ENCODE measurements at places on chromosomes 2 and 18.

DNA sequence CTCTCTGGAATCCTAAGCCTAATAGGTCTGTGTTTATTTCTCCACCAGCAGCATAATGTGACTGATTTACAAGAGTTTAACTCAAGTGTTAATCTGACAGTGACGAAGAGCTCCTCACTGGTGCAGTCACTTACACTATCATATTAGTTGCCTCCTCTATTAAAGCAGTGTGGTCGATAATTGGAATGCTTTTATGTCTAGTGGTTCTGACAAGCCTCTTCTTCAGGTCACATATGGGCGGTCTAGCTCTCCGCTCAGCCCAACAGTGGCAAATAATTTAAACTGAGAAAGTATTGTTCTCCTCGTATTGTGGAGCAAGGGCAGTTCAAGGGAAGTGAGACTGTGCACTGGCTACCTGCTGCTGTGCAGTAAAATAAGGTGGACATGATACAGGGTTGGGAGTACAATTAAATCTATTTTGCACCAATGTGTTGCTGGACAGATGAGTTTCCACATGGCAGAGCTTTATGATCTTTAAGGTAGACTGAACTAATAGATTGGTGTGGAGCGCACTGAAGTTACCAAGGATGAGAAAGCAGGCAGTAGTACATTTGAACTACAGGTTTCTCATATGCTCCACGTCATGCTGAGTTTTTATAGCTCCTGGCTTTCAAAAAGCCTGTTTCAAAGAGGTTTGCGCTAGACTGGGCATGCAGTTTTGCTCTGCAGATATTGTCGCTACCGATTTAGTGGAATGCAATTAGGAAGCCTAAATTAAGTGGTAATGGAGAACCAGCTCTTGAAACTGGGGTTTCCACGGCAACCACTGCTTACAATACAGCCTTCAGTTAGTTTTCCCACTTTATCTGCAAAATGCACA, 151.7 kb upstream of the POU3F3 start:
- no peak for DNase-seq

DNA sequence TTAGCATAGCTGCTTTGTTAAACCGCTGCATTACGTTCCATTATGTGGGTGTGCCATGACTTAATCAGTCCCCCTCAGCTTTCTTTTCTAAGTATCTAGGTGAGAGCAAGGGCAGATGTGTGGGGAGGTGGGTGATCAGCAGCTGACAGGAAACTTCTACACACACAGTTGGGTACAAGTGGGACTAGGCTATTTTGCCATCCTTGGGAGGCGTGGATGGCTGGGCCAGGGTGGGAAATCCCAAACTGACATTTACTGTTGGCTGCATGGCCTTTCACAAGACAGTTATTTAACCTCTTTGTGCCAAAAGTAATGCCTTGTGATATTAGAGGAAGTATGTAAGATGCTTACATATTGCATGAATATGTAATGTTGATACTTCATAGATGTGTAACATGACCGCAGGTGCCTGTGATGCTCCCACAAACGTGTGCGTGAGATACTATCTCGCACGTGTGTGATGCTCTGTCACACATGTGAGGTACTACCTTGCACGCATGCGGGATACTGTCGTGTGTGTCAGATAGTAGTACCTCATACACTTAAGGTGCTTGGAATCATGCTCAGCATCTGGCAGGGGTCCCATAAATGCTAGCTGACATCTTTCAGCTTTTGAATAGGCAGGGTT, 314.5 kb downstream of the PRKCE start:
- DNase-seq = no peak

GRCh38 chr2:76679025-76679396, 843.2 kb downstream of the LRRTM4 start:
- DNase-seq = no peak

DNA sequence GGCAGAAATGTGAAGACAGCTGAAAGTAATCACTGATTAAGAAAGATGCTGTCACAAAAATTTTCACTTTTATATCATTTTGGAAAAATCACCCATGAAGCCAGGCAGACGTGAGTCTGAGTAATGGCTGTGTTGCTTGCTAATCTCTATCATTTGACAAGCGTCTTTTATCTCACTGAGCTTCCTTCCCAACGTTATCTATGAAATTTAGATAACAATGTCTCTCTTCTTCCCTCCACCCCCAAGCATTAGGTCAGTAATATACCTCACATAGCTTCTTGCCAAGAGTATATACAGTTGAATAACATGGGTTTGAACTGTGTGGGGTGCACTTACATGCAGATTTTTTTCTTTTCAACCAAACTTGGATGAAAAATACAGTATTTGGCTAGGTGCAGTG, 388.6 kb upstream of the NRXN1 start:
- DNase-seq = no peak

Measured in stimulated activated CD8-positive, alpha-beta memory T cell treated with anti-CD3 and anti-CD28 coated beads, Interleukin-4, amount 100 ng/mL, for 1 hour (primary cell).